Stimulated activated CD4-positive, alpha-beta T cell treated with anti-CD3 and anti-CD28 coated beads, Interleukin-4, amount 100 ng/mL, for 48 hours (primary cell): ENCODE measurements at places on chromosomes 2 and 18.

DNA sequence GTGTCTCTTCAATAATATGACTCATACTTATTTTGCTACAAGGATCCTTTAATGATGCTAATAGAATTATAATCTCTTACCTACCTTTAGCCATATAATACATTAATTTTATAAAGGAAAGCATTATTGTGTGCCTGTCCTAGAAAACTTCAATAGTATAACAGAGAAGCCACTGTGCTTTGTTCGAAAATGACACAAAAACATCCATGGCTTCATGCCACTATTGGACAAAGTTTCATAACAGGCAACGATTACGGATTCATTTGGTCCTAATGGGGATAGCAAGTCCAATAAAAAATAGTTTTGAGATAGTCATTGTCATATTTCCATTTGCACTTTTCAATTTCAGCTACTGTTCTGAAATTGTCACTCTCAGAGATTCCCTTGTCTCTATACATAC is 52.5 kb upstream of the CCDC150 start:
- no peak for DNase-seq

- no peak for DNase-seq
Observed at GRCh38 chr2:88828397-88829137, 137.1 kb downstream of the RPIA start.

GRCh38 chr2:185811580-185811979 is 73.0 kb downstream of the FSIP2 start:
- DNase-seq, result no peak

DNA sequence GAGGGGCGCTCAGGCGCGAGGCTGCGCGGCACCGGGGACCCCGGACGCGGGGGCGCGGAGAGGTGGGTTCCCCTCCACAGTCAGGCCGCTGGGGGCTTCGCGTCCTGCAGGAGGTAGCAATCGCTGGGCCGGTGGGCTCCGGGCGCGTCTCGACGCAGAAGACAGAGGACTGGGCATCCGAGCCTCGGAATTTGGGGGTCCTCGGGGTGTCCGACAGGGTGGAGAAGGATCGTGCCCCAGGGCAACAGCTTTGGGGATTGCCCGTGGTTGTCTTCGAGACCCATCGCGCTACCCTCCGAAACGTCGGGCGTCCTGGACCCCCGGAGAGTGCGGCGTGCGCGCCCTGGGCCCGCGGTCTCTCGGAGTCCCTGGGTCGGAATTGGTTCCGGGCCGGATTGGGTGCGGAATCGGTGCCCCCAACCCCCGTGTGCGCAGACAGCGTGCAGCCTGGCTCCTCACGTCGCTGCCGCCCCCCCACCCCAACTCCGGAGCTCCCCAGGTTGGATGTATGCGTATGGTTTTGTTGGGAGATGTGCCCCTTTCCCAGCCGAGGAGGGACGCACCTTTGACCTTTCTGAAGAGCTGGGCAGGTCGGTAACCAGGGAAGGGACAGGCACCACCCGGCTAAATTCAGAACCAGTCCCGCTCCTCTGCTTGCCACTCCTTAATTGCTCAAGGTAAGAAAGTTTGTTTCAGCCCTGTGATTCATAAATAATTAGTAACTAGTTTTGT is 750 bp downstream of the NPAS2 start:
- DNase-seq, result no peak

GRCh38 chr2:144229296-144229695 is 290.6 kb downstream of the ZEB2 start:
- no peak for DNase-seq

GRCh38 chr2:11773747-11774525 is 27.5 kb downstream of the LPIN1 start:
- no peak for DNase-seq

GRCh38 chr2:148719941-148720436 is 75.4 kb downstream of the EPC2 start:
- DNase-seq, result no peak

- DNase-seq, result no peak
Observed at GRCh38 chr2:64448041-64448426, 5.9 kb upstream of the LGALSL start.

GRCh38 chr2:67208887-67209500 is 188.1 kb upstream of the ETAA1 start:
- DNase-seq, result no peak

DNA sequence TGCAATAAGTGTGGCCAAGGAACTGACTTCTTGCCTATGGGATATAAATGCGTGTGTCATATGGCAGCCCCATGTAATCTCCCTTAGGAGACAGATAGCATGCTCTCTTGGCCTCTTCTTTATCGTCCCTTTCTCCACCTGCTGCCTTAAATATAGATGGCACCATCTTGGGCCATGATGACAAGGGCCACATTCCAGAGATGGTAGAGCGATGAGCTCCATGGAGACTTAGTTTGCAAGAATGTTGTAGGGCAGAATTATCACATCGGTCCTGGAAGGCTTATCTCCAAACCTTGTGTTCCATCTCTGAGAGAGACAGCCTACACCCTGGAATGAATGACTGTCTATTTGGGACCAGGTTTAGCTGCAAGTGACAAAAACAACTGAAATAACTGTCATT is 536.7 kb downstream of the TNS1 start:
- DNase-seq, result no peak

GRCh38 chr18:10166164-10166807 is 252.5 kb downstream of the VAPA start:
- DNase-seq, result no peak

DNA sequence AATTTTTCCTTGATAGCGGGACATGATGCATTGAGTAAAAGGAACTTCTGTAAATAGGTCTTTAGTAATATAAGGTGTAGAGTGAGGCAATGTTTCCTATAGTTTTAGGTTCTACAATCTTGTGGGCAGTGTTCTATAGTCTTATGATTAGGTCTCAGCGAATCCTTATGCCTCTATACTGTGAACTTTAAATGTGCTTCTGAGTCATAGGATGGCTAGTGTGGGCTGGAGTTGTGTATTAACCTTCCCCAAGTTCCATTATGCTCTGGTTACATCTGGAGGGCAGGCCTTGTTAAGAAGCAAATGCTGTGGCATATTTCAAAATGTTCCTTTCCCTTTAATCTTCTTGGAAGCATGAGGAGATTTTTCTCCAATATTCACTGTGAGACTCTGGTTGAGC is 73.5 kb downstream of the ROCK2 start:
- DNase-seq, result no peak

- DNase-seq, result no peak
Observed at GRCh38 chr2:100197631-100198153, 55.3 kb upstream of the AFF3 start.

GRCh38 chr2:186486651-186487647 is 889 bp downstream of the ZC3H15 start:
- no peak for DNase-seq

GRCh38 chr18:21099442-21099841 is 12.2 kb downstream of the ROCK1 start:
- no peak for DNase-seq

GRCh38 chr18:79600141-79600540 is 79.5 kb upstream of the CTDP1 start:
- no peak for DNase-seq

DNA sequence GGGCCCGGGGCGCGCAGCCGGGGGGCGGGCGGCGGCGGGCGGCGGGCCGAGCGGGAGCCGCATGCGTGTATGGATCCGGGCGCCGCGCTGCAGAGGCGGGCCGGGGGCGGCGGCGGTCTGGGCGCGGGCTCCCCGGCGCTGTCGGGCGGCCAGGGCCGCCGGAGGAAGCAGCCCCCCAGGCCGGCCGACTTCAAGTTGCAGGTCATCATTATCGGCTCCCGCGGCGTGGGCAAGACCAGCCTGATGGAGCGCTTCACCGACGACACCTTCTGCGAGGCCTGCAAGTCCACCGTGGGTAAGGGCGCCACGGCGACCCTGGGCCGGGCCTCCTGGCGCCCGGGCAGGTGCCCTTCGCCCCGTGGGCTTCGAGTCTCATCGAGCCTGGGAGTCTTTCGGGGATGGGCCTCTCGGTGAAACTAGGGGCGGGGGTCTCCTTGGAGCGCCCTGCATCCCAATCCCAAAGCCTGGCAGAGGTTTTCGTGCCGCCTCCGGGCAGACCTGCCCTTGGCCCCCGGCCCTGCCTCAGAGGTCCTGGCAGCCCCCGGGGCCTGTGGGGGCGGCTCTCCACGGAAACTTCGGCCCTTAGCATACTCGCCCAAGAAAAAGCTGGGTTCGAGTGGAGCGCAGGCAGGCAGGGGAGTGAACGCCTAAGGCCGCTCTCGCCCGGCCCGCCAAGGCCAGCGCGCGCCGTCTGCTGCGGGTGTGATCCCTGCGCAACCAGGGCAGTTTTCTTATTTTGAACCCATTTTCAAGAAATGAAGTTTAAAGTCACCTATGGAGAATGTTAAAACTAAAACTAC is 622 bp downstream of the RAB12 start:
- DNase-seq, result peak; percentile 7

GRCh38 chr18:48605408-48605845 is 66.6 kb downstream of the CTIF start:
- no peak for DNase-seq

DNA sequence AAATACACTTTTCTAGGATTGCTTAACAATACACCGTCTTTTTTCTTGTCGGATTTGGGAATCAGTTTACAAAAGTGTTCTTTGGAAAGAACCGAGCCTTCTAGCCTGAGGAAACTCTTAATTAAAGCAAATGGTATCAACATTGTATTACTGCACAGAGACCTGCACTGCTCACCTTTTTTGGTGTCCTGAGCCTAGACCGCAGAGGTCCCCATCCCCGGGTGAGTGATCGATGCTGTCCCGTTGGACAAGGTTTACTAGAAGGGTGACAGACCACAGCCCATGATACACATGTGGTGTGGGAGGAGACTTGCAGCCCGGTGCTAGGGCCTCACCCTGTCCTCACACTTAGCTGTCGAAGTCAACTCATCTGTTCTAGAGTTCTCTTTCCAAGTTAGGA is 55.3 kb downstream of the TSHZ1 start:
- no peak for DNase-seq

DNA sequence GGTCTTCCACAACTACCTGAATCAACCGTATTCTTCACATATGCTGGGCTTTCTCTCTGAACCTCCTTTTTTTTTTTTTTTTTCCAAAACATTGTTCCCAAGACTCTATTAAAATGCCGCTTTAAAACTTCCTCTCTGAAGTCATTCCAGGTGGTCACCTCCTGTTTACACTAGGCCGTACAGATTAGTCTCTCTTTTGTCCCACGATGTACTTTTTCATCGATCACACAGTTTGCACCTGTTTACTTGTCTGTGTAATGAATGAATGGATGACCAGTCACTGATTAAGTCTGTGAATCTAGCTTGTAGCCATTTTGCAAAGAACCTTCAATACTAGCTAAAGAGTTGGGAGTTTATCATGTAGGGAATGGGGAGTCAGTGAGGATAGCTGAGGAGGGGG is 16.7 kb upstream of the FAM228A start:
- DNase-seq, result no peak

DNA sequence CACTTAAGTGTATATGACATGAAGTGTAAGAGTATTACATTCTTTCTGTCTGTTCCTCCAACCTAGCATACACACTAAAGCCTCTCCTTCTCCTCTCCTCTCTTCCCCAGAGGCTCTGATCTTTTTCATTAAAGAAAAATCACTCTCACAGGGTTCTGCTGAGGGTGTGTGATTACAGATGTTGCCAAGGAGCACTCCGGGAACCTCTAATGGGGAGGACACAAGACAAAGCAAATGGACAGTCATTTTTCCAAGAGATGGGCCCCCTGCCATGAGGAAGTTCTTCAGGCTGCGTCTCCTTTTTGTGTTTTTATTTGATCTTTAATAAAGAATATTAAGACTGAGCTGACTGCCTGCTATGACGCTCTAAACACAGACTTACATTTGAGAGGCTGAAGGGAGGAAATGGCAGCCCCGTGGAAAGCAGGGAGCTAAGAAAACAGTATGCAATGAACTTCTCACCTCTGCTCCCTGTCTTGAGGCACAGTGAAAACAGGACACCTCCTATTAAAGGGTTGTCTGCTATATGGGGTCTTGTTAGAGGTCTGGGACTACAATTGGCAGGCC is 578.1 kb downstream of the PIK3C3 start:
- DNase-seq, result no peak

DNA sequence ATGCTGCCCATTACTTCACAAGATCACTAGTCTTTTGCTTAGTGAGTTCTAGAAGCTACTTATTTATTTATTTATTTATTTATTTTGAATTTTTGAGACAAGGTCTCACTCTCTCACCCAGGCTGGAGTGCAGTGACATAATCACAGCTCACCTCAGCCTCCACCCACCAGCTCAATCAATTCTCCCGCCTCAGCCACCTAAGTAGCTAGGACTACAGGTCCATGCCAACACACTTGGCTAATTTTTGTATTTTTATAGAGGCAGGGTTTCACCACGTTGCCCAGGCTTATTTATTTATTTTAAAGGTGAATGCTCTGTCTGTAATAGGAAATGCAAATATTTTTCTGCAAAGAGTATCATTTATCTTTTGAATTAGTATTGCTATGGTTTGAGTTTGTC is 67.7 kb downstream of the ATAD2B start:
- no peak for DNase-seq

DNA sequence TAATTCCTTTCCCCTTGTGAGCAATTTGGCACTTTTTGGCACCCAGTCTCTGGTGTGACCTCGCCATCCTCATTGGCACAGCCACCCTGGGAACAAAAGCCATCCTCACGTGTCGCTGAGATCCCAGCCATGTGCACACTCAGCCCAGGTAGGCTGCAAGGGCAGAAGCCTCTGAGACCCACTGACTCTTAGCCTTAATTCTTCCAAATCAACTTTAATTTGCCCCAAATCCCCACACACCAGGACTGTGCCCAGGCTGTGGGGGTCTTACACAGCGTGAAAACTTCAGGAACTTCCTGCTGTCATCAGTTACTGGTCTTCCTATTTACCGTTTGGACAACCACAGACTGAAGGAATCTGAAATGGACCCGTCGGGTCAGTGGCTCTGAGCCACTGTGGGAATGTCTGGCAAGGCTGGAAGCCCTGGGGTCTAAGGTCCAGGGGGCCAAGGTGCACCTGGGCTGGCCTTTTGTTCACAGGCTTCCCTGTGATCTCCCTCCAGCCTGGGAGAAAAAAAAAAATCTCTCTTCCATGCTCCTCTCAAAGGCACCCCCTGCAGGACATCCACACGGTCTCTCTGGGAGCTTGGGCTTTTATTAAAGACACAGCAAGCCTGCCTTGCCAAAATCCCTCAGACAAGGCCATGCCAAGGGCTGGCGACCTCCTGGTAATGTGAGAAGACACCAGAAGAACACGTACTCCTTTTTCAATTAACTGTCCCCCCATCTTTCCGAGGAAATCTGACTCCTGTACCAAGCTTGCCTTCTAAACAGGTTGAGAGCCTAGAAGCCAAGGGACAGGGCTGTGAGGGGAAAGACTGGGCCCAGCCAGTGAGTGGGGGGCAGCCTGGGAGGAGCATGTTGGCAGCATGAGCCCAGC is 42.1 kb upstream of the LAPTM4A start:
- no peak for DNase-seq
